ENCODE measurements at places on chromosomes 6 and 20. TPM values are rescaled to one million over a fixed set of nuclear protein-coding genes. Genes with fewer than 3 reads are reported as not detected.

Gene B3GAT2
- polyA plus RNA-seq: 0.96 TPM

Gene BTN1A1
- polyA plus RNA-seq: 0.14 TPM

Gene SIRPG
- not detected for polyA plus RNA-seq

Gene SH3BGRL2
- polyA plus RNA-seq: 33.5 TPM

Gene EFCAB8
- 0.09 TPM for polyA plus RNA-seq

Gene VSX1
- not detected for polyA plus RNA-seq

Gene ECT2L
- polyA plus RNA-seq: 0.20 TPM

Gene RGS17
- polyA plus RNA-seq: 3.0 TPM

Gene IL20RA
- 1.1 TPM for polyA plus RNA-seq

Gene IMPG1
- polyA plus RNA-seq: 2.4 TPM

Gene NKAPL
- polyA plus RNA-seq: 2.5 TPM

Gene BACH2
- 10.4 TPM for polyA plus RNA-seq

DNA sequence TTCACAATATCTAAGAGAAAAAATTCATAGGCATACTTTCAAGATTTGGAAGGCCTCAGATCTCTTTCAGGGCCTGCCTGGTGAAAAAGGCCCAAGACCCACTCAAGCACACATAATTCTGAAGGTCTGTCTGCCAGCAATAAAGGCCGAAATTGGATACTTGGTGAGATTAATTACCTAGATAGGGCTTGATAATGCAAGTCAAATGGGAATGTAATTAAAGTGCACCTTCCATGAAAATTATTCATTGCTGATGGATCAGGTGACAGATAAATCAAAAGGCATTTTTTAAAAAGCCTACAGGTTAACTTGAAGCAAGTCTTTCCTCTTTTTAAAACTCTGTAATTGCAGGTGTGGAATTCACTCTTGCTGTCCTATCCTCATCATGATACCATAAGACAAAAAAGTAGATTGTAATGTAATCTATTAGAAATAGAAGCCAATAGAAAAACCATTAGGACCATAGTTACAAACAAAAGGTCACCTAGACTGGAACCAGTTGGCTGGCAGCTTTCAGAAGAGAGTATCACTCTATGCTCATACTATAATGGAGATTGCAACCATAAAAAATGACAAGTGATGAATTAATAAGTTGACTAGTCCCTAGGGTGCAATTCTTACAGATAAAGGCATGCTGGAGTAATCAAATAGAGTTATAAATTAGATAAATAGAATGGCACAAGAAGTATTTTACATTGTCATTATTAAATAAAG, 77.3 kb downstream of the EPHA7 start:
- no peak for DNase-seq

DNA sequence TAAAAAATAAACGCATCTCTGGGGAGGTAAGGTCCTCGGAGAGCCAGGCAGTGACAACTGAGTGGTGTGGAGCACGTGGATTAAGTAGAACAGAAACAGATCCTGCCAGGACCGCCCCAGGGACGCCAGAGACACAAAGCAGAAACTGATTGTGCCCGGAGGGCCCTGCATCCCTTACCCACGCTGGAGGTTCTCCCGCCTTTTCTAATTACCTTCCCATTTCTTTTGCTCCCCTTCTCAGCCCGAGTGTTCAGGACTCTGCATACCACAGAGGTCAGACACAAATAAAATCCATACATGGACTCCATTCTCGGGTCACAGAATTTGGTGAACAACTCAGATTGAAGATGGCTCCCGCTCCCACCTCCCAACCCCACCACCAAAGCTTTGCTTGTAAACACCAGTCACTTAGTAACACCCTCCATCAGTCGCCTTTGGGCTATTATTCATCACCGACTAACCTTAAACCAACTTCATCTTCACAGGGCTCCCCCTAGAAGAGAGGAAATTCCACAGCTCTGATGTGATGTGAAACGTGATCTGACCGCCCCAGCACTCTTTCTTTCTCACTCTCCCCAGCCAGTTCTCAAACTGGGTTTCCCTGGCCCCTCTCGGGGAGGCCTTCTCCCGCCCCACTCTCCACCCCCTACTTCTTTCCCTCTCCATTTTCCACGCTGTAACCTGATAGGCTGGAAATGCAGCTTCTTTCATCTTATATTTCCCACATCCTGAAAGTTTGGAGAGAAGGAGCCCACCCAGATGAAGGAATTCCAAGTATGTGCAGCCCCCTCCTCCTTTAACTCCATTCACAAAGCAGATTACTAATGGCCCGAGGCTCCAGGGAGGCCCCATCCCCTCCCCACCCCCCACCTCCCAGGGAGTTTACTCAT, 32.5 kb upstream of the PIM1 start:
- DNase-seq: peak; percentile 89

DNA sequence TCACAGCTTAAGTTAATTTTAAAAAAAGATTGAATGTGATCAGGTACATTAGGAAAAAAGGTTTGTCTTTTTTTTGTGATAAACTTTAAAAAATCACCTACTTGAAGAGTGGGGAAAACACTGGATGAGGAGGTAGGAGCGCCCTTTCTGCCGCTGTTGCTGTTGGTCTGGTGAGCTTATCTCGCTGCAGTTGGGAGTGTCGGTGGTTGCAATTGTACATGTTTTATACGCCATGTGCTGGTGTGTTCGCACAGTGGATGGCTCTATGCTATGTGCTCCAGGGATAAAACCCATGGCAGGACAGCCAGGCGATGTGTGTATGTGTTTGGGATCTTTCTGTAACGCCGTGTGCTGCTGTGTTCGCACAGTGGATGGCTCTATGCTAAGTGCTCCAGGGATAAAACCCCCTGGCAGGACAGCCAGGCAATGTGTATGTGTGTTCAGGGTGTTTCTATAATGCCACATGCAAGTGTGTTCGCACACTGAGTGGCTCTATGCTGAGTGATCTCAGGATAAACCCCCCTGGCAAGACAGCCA, 1.7 kb downstream of the SLC22A3 start:
- DNase-seq: no peak

- no peak for DNase-seq
These were observed 474.6 kb downstream of the COL12A1 start for GRCh38 chr6:74731204-74731603.

GRCh38 chr6:5160206-5160605, 75.1 kb downstream of the PPP1R3G start:
- DNase-seq: no peak

DNA sequence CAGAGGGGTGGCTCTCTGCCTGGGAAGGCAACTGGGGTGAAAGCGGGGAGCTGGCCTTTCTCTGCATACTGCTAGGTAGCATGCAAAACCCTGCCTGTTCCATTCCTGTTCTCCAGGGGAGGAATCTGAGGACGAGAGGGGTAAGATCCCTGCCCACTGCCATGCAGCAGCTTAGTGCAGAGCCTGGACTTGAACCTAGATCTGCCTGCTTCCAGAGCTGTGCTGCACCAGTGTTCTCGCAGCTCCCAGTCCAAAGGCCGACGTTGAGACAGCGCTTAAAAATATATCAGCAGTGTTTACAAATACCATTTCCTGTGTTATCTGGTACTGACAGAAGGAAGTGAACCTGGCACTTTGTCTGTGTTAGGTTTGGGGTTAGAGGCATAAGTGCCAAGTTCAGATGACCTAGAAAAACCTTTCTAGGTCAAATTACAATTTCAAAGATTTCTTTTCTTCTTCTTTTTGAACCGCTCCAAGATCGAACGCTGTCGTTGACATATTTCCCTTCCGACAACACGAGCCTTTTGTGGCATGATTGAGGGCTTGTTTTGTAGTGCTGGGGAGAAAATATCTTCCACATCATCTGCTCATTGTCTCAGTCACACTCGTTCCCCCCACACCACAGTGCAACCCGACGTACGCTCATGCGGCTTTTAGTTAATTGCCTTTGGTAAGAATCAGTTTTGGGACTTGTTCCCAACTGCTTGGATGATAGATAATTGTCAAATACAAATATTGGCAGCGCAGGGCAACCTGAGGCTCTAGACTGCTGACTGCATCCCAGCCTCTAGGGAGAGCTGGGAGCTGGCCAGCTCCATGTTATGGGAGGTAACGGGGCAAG, 44.6 kb downstream of the TOX2 start:
- no peak for DNase-seq

DNA sequence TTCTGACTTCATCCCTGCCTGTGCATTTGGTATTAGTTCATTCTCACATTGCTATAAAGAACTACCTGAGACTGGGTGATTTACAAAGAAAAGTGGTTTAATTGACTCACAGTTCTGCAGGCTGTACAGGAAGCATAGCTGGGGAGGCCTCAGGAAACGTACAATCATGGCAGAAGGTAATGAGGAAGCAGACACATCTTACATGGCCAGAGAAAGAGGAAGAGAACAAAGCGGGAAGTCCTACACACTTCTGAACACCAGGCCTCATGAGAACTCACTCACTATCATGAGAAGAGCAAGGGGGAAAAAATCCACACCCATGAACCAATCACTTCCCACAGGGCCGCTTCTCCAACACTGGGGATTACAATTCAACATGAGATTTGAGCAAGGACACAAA, 303.9 kb downstream of the CBLN4 start:
- DNase-seq: no peak

- DNase-seq: no peak
These were observed 174.8 kb downstream of the DOK5 start for GRCh38 chr20:54650052-54650719.

- no peak for DNase-seq
These were observed 246.2 kb downstream of the LRFN2 start for GRCh38 chr6:40340957-40341356.

- no peak for DNase-seq
These were observed 60.2 kb downstream of the LRRC1 start for GRCh38 chr6:53854843-53855567.

- no peak for DNase-seq
These were observed 175.9 kb downstream of the ARID1B start for GRCh38 chr6:156953127-156953478.

DNA sequence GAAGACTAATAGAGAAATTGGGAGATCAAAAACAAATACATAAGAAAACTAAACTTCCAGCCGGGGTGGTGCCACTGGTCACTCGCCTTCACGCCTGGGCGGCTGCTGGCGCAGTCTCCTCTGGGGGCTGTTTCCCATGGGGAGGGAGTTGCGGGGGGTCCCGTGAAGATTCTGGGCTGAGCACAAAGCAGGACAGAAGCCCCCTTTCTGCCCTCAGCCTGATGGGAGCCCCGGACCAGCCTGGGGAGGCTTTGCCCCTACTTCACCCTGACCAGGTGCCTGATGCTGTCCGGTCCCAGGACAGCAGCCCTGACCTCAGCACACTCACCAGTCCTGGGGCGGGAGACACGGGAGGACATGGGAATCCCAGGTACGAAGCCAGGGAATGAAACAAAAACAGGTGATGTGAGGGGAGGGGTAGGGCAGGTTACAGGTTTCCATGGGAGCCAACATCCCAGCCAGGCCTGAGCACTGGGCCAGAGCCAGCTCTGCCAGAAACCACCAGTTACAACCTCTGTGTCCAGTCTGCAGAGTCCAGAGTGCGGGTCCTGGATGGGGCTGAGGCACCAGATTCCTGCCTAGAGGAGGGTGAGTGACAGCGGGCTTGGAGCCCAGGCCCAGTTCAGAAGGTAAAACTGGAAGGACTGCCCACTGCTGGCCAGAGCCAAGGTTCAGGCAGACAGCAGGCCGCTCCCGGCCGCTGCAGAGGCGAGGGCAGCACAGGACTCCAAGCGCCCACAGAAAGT, 326.4 kb downstream of the TAF4 start:
- no peak for DNase-seq

Measured in renal cortex interstitium (tissue), 15 donors.